GM12891 (cell line): ENCODE measurements at places on chromosomes 7 and 10.
A peak's percentile ranks its signal among the peaks of the same experiment; 100 is the strongest.

GRCh38 chr10:63437116-63437949, 28.4 kb downstream of the JMJD1C start:
- DNase-seq: no peak

- DNase-seq: no peak
Observed at GRCh38 chr7:48734695-48735406, 189.5 kb upstream of the CDC14C start.

DNA sequence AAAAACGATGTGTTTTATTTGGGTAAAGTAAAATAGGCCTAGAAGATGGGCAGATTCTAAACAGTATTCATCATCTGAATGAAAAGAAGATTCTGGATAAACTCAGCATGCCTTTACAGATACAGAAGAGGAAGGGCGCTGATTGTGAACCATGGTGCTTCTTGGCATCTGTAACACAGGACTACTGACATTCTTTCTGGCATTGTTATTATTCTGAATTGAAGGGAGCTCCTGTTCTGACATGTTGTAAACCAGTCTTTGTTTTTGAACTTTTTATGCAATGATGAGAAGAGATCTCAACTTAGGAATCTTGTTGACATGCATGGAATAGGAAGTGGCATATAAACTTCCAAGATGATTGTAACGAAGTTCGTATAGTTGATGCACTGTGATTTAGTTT, 13.5 kb downstream of the RPA3 start:
- no peak for DNase-seq

DNA sequence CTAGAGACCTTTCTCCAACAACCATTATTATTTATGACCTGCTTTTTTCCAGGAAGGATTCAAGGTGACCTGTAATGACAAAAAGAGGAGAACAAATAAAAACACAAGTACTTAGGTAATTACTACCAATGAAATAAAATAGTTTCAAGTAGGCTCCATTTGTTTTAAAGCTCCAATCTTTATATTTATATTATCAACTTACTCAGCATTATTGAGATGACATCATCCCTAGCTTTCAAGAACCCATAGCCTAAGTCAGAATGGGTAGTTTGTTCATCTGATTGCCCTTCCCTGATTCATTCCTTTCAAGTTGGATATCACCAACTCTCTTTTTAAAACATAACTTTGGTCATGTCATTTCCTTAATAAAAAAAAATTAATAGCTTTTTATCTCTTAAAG, 131.5 kb downstream of the GRM3 start:
- DNase-seq: no peak

DNA sequence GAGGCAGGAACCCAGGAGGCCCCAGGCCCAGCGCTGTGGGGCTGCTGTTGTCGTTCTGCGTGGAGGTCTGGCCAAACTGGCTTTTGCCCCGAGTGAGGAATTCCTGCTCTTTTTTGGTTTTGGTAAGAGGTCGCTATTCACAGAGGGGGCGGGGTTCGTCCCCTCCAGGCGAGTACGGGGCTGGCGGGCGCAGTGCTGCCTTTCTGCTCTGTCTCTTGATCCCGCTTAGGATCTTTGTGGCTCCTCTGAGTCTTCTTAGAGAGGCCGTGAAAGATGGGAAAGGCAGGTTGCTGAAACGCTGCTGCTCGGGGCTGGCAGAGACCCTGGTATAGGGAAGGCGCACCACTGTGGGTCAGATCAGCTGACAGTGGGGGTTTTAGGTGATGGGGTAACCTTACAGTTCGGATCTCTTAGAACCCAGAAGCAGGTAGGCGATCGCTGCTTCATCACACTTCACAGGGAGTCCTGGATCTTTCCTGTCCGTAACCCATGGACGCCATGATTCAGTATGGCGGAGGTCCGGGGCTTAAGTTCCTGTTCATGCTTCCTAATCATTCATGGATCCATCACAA, 136.7 kb downstream of the KIF20B start:
- DNase-seq: no peak

DNA sequence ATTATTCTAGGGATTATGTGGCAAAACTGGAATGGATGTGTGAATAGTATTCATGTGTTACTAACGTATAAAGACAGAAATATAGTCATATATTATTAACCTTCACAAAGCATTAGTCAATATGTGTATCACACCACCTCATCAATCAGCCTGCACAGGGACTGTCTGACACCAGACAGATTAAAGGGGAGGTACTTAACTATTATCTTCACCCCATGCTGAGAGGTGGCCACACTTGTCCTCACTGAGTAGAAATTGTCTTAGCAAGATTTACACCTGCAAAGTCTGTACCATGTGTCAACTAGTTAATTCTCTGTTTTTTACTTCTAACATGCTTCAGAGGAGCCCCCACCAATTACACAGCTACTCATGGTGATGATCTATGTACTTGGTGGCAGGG, 146.3 kb upstream of the LRGUK start:
- DNase-seq: no peak

- no peak for DNase-seq
Observed at GRCh38 chr7:128399991-128400390, 9.8 kb downstream of the IMPDH1 start.

DNA sequence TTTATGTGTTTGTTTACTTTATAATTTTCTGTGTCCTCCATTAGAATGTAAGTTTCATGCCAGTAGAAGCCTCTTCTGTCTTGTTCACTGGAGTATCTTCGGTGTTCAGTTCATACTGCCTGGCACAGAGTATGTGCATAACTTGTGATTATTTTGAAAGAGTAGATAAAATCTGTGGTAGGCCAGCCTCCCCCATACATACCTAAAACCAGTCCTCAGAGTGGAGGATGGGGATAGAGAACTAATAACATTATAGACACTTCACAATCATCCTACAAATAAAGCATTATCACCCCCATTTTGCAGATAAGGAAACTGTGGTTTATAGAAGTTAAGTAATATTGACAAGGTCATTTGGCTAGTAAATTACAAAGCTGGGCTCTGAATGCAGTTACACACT, 28.0 kb downstream of the VIM start:
- no peak for DNase-seq

DNA sequence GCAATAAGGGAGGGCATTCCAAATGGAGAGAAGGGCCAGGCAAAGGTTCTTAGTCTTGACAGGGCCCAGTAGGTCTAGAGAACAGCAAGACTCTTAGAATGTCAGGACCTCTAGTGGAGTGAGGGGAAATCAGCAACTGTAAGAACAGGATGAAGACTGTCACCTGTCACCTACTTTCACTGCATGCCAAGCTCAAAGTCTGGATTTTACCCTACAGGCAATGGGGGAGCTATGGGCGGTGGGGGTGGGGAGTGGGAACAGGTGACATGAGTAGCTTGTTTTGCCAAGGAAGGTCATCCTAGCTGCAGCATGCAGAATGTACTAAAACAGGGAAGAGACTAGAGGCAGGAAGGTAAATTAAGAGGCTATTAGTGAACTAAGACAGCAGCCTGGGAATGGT, 18.3 kb downstream of the GOT1 start:
- DNase-seq: no peak

DNA sequence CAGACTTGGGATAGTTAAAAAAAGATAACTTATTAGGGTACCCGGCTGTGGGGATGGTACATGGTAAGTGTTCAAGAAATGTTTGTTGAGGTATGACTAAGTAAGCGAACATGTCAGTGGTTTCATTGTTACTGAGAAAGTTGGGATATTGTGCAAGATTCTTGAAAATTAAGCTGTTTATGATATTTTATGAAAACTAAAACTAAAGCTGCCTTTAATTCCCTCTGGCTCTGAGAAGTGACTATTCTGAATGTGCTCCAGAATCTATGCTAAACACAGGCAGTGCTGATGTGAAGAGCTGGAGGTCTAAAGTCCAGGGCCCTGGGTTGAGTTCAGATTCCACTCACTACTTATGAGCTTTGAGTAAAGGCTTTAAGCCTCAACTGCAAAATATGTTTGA, 72.9 kb downstream of the AOAH start:
- no peak for DNase-seq

- no peak for DNase-seq
Observed at GRCh38 chr10:112491144-112491543, 44.1 kb downstream of the VTI1A start.

DNA sequence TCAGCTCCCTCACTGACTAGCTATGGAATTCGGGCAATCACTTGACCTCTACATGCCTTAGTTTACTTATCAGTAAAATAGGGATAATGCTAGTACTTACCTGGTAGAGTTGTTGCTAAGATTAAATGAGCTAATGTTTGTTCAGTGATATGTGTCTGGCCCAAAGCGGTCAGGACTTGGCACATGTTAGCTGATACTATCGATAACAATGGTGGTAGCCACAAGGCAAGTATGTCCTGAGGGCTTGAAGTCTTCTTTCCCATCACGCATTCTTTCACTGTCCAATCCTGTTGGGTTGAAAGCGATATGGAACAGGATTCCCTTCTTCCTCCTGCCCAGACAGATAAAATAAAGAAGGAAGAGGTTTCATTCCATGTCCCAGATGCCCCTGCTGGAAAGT, 25.5 kb upstream of the MXI1 start:
- DNase-seq: no peak

GRCh38 chr10:95229724-95230627, 35.9 kb downstream of the ACSM6 start:
- no peak for DNase-seq

DNA sequence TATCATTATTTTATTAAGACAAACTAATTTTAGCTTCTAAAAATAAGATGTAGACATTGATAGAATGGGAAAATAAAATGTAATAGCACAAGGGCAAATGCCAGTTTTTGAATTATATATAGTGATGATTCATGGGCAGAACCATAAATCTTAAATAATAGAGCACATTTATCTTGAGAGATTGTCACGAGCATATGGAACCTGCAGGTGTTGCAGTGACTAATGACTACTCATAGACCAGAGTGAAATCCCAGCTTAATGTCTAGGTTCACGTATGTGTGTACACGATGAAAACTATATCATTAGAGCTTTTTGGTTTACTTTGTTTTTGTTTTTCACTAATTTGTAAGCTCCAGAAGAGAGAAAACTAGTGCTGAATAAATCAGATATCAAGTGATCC, 150.2 kb upstream of the CACNA2D1 start:
- no peak for DNase-seq

DNA sequence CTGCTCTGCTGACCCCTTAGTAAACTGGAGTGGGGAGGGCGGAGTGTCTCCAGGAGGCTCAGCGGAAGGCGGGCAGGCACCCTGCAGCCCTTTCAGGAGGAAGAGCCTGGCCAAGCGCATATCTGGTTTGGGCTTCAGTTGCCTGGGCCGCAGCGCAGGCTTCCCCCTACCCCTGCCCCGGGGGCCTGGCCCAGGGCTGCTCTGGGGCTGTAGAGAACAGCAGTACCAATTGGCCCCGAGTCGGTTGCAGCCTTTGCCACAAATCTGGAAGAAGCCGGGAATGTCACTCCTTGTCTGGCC, 28.1 kb upstream of the JAKMIP3 start:
- DNase-seq: no peak

GRCh38 chr7:7569615-7570014, 2.9 kb downstream of the MIOS start:
- DNase-seq: no peak

DNA sequence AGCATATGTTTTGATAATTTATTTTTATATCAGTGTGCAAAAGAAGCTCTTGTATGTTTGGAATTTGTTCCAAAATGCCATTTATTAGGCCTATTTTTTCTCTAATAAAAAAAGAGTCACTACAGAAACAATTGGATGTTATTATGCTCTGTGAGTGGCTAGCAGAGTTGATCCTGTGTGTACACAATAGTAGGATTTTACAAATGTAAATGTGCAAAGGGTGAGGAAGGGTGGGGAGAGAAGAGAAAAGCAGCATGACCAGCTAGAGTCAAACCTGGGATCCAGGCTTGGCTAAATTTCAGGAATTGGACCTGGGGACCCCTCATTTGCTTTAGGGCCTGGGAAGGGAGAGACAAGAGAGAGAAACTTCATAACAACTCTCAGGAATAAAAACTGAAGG, 32.5 kb downstream of the SEMA3A start:
- no peak for DNase-seq

GRCh38 chr7:92781117-92781720, 55.2 kb downstream of the CDK6 start:
- no peak for DNase-seq

DNA sequence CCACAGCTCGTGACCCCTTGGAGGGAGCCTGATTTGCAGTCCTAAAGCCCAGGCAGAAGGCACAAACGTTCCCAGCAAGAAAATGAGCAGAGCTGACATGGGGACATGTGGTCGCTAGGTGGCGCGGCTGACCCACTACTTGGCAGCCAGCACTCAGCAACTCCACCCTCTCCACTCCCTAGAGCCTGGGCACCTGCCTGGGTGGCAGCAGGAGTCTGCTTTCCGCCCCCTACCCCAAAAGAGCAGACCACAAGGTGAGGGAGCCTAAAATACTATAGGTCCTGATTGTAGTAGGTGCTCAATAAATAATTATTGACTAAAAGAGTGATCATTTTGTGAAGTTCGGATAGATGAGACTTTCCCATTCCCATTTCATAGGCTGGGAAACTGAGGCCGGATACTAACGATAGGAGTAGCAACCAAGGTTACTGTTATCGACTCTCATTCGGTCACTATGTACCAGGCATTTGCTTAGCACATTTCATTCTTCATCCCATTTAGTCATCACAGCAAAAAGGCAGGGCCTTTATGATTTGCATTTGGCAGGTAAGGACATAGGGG, 57.4 kb downstream of the NEUROG3 start:
- DNase-seq: peak; percentile 71

DNA sequence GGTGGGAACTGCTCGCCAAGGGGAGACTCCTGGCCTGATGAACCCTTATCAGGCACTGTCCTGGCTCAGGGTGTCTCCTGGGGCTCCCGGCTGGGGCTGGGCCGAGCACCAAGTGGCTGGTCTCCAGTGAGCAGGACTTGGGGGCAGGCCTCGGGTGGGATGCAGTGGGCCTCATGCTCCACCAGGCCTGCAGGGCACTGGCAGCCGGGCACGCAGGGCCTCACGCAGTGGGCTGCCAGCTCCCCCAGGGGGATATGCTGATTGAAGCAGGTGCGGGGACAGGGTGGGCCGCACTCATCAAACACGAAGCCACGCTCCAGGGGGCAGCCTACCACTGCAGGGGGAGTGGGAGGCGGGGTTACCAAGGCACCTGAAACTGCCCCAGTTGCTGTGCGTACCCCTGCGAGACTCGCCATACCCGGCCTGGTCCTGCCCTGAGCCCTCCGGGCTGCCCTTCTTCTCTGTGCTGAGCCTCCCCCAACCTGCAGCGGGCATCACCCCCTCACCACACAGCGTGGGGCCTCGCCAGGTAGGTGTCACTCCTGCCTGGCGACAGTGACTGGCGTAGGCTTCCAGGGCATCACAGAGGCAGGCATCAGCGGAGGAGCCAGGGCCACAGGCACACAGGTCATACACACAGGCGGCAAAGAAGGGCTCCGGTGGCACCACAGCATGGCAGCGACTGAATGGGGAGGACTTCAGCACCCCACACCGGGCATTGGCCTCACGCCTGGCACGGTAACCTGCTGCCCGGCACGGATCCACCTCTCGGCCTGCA, 14.5 kb downstream of the ATP6V1F start:
- no peak for DNase-seq
